Epithelial cell of prostate (primary cell): ENCODE measurements at places on chromosomes 2 and 18.

- DNase-seq, result no peak
These were observed 361.7 kb downstream of the TMEM182 start for GRCh38 chr2:103123516-103123915.

- DNase-seq, result no peak
These were observed 372.2 kb downstream of the DSEL start for GRCh38 chr18:67144329-67144728.

DNA sequence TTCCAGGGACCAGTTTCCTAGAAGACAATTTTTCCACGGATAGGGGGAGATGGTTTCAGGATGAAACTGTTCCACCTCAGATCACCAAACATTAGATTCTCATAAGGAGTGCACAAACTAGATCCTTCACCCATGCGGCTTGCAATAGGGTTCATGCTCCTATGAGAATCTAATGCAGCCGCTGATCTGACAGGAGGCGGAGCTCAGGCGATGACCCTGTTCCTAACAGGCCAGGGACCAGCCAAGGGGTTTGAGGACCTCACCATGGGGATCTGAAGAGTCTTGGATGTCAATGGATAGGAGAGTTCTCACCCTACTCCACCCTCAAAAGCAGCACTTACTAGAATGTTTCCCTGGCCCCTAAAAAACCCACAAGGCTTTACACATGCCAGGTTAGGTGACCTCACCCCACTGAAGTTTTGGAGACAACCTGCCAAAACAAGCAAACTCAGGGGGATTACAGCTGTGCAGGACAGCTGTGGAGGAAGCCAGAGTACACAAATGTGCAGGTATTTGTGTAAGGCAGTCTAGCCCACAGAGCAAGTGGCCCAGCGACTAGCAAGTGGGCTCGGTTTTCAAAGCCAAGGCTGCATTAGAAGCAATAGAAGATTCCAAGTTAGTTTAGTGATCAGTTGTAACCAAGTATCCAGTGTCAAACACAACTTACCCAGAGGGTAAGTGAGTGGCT, 3.9 kb downstream of the EVA1A start:
- DNase-seq, result no peak

GRCh38 chr18:65287652-65288051, 463.2 kb upstream of the CDH7 start:
- DNase-seq, result no peak

GRCh38 chr2:121960251-121960650, 204.8 kb downstream of the TSN start:
- no peak for DNase-seq

- DNase-seq, result no peak
These were observed 253.2 kb downstream of the GLI2 start for GRCh38 chr2:120988700-120989511.

GRCh38 chr2:54981385-54981784, 68.9 kb downstream of the RTN4 start:
- no peak for DNase-seq

- DNase-seq, result no peak
These were observed 25.7 kb downstream of the SCN7A start for GRCh38 chr2:166468124-166469024.

DNA sequence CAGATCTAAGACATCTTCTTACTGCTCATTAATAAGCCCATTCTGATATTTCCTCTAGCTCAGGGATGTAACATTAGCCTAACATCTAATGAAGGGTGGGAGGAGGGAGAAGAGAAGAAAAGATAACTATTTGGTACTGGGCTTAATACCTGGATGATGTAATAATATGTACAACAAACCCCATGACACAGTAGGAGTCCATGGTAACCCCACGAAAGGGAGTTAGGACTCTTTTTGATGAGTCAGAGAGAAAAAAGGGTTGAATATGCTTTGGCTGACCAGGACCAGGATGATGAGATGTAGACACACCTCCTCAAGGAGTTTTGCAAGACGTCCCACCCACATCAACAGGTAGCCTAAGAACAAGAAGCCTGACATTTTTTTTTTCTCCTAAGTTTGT, 34.4 kb upstream of the DLX2 start:
- DNase-seq, result no peak

DNA sequence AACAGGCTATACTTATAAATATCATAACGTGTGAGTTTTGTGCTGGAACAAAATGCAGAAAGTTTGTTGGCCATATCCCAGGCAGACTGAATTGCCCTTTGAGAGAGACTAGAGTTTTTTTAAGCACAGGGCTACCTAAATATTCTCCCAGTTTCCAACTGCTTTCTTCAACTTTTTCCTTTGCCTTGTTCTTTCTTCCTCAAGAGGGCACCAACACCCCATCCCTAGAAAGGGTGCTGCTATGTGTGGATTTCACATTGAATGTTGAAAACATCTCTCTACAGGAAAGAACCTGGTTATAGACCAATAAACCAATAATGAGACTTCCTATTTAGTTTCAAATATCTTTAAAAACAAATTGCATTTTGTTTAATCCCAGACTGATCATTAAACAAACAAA, 87.9 kb downstream of the ICOS start:
- no peak for DNase-seq

GRCh38 chr18:59927246-59927825, 27.5 kb downstream of the PMAIP1 start:
- DNase-seq, result peak; percentile 79

DNA sequence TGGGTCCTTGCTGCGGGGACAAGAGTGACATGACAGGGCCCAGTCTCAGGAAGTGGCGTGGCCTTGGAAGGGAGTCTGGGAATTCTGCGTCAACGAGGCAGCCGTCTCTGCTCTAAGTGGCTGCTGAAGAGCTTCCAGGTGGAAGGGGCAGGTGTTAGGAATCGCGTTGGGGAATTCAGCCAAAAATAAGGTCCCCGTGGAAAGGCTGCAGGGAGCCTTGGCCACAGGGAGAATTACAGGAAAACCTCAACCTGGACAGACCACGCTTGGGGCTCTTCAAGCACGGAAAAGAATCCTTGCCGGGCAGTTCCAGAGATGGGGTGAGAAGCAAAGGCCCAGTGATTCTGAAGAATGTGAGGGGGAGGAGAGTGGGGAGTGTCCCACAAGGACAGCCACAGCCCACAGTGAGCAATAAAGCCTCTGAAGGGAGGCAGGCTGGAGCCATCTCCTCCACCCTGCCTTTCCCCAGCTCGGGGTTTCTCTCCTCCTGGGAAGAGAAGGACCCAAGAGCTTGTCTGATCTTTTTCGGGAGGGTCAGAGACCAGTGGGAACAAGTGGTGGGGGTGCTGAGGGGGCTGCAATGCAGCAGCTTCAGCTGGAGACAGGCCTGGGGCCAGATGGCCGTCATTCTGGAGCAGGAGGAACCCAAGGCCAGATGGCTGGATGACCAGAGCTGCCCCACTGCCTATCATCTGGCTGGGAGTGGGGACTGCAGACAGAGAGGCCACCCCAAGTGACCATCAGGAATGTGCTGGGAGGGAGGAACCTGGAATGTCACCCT, 106.4 kb upstream of the SMAD2 start:
- DNase-seq, result no peak

DNA sequence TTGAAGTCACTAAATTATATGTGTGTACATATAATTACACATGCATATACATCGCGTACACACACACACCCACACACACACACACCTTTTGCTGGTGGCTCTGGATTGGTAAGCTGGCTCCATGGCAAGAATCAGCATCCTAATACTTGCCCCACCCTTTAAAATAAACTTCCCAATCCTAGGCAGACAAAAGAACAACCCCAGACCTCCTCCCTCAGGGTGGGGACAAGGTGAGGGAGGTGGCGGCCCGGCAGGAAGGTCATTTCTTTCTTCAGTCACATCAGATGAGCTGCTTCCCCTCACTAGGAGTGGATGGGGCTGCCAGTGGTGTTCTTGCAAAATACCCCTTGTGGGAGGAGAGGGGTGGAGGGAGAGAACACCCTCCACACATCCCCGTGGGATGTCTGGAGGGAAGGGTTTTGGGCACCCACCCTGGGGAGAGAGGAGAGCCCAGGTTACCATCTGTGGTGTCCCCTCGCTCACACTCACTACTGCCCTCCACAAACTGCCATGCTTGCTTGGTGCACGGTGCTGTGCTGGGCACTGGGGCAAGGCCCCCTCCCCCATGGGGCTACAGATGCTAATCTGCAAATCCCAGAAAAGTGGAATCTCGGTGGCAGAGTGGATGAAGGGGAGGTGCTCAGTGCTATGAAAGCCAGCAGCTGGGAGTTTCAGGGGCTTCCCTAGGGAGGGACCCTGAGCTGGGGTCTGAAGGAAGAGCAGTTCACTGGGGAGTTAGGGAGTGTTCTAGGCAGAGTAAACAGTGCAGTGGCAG, 64.0 kb downstream of the ODC1 start:
- no peak for DNase-seq

- no peak for DNase-seq
These were observed 344.5 kb downstream of the LRRTM1 start for GRCh38 chr2:79960035-79960434.

GRCh38 chr18:52289392-52289791, 50.6 kb upstream of the DCC start:
- no peak for DNase-seq

- DNase-seq, result no peak
These were observed 259.2 kb upstream of the SLC14A2 start for GRCh38 chr18:45355944-45356520.

GRCh38 chr2:207630491-207630890, 5.3 kb upstream of the METTL21A start:
- no peak for DNase-seq

DNA sequence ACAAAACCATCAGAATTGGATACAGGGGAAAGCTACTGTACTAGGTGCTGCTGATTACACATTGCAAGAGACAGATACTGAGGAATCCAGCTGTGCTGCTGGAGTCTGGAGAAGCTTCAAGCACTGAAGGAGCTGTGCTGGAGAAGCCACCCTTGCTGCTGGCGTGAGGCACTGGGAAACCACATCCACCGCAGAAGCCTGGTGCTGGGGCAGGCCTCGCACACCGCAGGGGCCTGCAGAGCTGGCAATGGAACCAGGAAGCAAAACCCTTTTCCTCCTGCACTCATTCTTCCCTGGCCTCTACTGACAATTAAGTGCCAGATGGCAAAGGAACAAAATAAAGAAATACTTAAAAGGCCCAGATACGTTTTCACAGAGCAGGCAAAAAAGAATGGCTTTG, 94.4 kb upstream of the MSH6 start:
- DNase-seq, result no peak

DNA sequence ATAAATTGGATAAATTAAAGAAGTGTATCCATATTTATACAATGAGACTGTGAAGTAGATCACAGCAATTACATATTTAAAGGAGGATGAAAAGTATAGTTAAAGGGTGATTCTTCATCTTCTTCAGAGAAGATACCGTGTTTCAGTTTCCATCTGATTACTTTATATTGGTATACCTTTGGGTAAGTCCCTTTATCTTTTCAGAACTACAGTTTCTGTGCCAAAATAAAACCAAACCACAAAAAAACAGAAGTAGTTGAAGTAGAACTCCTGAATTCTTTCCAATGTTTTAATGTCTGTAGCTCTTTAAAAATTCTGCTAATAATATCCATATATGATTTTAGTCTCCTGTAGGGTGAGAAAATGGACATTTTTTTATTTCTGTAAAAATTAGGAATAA, 231.2 kb upstream of the LINC00305 start:
- DNase-seq, result no peak

GRCh38 chr18:42155024-42155423, 200.0 kb downstream of the PIK3C3 start:
- no peak for DNase-seq

GRCh38 chr2:232085826-232086425, 124.4 kb downstream of the DIS3L2 start:
- no peak for DNase-seq

DNA sequence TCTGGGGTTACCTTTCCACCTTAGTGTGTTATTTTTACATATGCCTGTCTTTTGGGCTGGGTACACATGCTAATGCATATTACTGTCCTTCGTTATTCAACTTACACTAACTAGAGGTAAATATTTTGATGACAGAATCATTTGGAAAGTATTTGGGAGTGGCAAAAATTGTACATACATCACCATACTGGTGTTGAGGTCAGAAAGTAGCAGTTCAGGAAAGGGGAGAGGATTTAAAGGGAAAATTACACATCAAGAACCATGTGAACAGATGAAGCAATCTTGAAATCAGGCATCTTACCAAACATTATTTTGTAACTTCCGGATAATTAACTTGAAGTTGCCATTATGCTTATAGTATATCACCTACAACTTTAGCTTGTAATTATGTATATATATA, 379.7 kb downstream of the RND3 start:
- DNase-seq, result peak; percentile 74

DNA sequence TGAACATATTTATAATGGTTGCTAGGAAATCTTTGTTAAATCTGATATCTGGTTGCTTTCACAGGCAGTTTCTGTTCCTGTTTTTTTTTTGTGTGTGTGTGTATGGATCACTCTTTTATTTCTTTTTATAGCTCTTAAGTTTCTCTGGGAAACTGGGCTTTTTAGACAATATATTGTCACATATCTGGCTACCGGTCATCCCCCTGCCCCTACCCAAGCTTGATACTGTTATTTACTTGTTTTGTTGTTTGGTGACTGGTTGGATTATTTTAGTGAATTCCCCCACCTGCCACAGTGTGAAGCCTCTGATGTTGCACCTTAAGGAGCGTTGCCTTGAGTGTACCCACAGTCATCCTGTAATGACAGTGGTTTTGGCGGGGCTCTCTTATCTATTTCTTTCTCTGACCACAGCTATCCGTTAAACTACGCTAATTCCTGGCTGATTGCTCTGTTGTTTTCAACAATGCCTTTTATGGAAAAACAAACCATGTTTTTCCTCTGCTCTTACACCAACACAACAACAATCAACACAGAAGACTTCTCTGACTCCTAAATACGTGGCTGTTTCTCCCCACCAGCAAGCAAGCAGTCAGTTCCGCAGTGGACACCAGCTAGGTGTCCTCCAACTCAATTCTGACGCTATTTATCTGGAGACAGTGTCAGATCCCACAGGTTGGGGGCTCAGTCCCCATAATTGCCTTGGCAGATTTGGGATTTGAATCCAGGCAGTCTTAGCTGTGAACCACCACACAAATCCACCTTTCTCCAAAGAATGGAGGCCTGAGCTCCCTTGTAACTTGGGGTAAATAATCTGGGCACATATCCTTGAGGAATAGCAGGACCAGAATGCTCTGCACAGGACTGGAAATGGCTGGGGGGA, 10.9 kb downstream of the GNLY start:
- DNase-seq, result no peak

DNA sequence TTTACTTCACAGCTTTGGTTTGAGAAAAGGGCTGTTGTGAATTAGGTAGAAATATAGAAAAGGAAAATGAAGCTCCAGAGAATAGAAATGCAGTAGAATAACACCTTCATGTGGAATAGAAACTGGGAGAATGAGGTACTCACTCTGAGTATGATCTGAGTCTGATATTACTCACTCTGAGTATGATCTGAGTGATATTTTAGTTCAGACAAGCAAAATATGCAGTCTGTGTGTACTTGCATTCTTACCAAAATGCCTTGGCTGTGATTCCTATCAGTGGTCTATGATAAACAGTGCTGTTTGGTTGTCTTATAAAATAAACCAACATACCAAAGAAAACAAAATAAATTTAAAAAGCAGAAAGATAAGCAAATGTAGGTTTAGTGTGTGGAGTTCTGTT, 487.6 kb downstream of the THSD7B start:
- DNase-seq, result peak; percentile 33

DNA sequence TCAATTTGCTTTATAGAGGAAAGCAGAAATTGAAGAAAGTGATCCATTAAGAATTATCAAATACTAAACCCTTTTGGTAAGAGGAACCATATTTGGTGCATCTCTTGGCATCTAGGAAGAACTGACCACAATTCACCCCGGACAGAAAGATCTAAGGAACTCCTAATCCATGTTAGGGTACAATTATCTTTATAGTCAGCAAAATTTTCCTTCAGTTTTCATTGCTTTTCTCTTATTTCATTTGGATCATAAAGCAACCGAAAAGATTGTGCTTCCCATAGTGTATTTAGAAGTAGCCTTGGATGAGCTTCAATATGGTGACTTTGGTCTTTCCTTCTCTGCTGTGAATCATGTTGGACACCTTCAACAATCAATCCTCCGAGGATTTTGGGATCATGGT, 50.1 kb upstream of the IGFBP5 start:
- DNase-seq, result no peak
